Hematopoietic multipotent progenitor cell treated with erythropoietin and hydrocortisone succinate and interleukin-3 and kit ligand, for 4 days (in vitro differentiated cells): ENCODE measurements at places on chromosomes 3 and 15.

DNA sequence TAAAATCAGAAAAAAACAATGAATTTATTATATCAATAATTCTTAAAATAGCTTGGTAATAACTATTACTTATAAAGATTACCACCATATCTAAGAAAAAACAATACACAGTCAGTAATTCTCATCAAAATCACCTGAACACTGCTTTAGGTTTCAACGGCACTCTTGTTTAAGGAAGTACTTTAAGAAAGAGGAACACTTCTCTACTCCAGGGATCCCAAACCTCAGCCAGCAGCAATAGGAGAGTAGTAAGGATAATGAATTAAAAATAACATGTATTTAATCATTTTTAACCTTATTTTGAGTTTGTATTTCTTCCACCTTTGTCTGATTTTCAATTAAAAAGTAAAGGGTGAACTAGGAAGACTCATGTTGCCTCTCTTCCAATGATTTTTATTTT lies 494.0 kb upstream of the NR2F2 start:
- DNase-seq: peak; percentile 12

- DNase-seq: peak; percentile 84
Measured at GRCh38 chr15:50257924-50258323, 7.6 kb downstream of the HDC start.

GRCh38 chr15:98599909-98600691 lies 48.2 kb upstream of the IGF1R start:
- DNase-seq: peak; percentile 52

- DNase-seq: no peak
Measured at GRCh38 chr3:111087924-111088469, 16.4 kb downstream of the NECTIN3 start.

DNA sequence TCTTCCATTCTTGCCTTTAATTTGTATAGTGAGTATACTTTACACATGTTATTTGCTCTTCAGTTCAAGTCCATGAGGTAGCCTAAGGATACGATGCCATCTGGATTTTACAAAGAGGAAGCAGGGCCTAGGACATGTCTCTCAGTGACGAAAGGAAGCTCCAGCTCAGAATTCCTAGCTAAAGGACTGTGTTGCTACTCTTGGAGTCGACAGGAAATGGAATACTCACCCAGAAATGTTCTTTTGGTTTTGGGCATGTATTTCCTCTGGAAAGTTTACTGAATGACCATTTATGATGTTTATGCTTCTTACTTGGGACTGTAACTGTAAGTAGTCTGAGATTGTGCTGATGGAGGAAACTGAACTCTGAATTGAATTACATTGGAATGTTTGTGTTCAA lies 12.5 kb downstream of the OXNAD1 start:
- no peak for DNase-seq

- DNase-seq: no peak
Measured at GRCh38 chr3:37991109-37991508, 523 bp downstream of the VILL start.
